ENCODE measurements at places on chromosomes 13 and 19.

DNA sequence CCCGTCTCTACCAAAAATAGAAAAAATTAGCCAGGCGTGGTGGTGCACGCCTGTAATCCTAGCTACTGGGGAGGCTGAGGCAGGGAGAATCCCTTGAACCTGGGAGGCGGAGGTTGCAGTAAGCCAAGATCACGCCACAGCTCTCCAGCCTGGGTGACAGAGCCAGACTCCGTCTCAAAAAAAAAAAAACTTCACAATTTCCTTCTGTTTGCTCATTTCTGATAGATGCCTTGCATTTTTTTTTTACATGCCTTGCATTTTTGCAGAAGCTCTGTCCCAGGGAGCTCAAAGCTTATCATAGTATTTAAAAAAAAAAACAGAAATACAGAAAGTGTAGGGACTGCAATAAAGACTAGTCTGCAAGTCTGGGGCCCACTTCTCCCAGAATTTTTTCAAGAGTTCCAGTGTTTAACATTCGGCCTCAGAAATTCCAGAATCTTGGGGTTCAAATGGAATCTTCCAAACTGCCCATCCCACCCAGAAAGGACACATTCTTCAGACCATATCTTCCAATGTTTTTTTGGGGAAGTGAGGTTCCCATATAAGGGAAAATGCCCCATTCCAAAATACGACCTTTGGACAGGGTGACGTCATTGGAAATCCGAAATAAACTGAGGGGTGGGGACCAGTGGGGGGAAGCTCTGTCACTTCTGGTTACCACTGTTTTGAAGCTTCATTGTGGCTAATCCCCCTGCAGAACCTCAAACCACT, 17.2 kb upstream of the RAB8A start:
- peak; percentile 67 for DNase-seq

- DNase-seq, result no peak
Observed at GRCh38 chr19:12800466-12800770, 1.2 kb downstream of the PRDX2 start.

DNA sequence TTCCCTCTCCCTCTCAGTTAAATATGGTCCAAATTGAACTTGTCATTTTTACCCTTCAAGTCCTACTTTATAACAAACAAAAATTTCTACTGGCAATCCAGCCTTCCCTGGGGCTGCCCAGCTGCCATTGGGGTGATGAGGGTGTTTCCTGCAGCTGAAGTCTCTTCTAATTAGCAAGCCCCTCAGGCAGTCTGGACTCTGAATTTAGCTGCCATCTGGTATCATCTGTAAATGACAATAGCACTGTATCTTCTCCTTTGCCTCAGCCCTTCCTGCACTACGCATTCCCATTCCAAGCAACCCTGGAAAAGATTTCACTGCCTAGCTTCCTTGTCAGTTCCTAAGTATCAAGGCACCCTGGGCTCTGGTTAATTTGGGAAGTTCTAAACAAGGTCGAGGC, 331.1 kb upstream of the KLF12 start:
- no peak for DNase-seq

DNA sequence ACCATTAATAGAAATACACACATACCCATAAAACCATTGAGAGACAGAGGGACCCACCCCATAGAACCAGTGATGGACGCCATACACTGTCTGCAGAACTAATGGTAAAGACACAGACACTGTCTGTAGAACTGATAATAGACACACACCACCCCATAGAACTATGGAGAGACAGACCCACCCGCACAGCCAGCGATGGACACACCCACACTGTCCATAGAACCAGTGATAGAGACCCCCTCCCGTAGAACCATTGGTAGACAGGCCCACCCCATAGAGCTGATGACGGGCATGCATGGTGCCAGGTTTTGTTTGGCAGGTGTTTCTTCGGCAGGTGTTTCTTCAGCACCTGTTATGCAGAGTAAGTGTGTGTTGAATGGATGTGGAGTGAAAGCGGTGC, 88.3 kb upstream of the TEX29 start:
- DNase-seq, result no peak

DNA sequence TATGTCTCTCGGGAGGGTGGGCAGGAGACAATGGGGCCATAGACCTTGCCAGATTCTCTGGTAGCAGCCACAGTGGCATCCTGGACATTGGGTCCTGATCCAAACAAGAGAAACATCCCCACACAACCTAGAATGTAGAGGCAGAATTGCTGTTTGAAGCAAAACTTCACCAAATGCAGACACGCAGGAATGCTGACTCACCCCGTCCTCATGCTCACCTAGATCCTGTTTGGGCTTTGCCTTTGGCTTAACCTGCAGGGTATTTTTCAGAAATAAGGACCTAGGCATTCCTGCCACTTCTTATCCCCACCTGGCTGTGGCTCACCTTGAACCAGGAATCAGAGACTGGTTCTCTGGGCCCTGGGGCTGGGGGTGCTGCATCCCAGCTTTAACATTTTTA, 7.3 kb downstream of the TBC1D17 start:
- no peak for DNase-seq

- DNase-seq, result no peak
Observed at GRCh38 chr13:60661521-60661920, 264.5 kb downstream of the TDRD3 start.

DNA sequence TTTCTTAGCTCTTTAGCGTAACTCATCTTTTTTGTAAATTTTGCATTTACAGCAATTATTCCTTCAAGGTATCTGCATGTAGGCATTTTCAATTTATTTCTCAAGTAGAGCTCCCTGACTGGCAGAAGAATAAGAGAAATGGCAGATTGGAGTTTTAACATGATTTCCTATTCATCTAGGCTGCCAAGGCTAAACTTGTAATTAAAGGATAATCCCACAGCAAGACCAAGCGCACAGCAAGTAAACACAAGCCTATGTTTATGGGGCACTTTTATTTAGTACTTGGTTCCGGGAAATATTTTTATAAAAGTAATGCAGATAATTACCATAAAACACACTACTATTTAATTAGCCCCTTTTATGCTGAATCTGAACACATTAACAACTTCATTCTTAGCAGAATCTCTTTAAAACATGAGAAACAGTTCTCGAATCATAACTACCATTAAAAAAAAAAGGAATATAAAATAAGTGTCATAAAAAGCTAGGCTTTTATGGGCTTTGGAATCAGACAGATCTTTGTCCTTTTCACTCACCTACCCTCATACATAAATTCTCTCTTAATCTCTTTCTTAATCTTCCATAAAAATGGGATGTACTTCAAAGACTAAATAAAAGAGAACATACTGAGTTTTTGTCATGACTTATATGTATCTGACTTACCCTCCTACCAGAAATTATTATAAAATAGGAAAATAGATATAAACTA, 961.6 kb upstream of the MIR17HG start:
- DNase-seq, result no peak

DNA sequence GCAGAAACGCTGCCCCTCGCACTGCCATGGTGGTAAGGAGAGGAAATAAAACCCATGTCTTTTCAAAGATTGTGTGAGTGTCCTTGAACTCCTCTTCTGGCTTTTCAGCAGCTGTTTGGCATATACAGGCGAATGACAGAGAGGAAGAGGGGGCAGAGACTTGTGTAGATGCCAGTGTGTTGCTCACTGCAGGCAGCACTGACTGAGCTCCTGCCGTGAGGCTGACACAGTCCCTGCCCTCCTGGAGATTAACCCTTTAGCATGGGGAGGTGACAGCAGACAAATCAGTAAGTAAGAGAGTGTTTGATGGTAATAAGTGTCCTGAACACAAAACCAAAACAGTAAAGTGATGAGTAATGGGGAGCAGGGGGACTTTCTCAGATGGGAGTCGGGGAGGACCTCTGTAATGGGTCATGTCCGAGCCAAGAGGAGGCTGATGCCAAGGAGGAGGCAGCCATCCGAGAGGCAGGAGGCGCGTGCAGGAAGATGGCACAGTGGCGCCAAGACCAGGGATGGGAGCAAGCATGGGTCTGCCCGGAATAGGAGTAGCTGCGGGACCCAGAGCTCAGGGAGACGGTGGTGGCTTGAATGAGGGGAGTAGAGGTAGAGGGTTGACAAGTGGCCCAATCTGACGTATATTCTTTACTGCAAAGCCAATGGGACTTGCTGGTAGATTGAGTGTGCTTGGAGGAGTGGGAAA, 182.2 kb downstream of the FOXO1 start:
- no peak for DNase-seq
